A549 treated with CpdA at 1 μM for 4 hours (cell line): ENCODE measurements at places on chromosomes 1 and 21. TPM values are rescaled to one million over a fixed set of nuclear protein-coding genes. Genes with fewer than 3 reads are reported as not detected.

The CFAP141 gene
- not detected in 5 replicates for total RNA-seq

The ANXA9 gene
- 0.70 to 1.3 TPM (median 0.83 TPM) in 5 replicates for total RNA-seq

The ACTN2 gene
- 0.01 to 0.12 TPM in 2 of 5 replicates, not detected in the others for total RNA-seq

The C1orf105 gene
- 0.07 to 0.29 TPM (median 0.21 TPM) in 3 of 5 replicates, not detected in the others for total RNA-seq

The MSH4 gene
- 0.01 TPM in 1 of 5 replicates, not detected in the others for total RNA-seq

The KRTAP21-2 gene
- not detected in 5 replicates for total RNA-seq

The RNF186 gene
- total RNA-seq: not detected in 5 replicates

The PTGS2 gene
- 8.7 to 13.5 TPM (median 12.9 TPM) in 5 replicates for total RNA-seq

The KPNA6 gene
- 14.9 to 19.7 TPM (median 16.5 TPM) in 5 replicates for total RNA-seq

The IQGAP3 gene
- total RNA-seq: 13.6 to 17.9 TPM (median 15.8 TPM) in 5 replicates

The COL11A1 gene
- 1.6 to 4.4 TPM (median 2.8 TPM) in 5 replicates for total RNA-seq

The LCA5L gene
- total RNA-seq: 0.97 to 2.6 TPM (median 1.3 TPM) in 5 replicates

The HEYL gene
- 2.3 to 3.3 TPM (median 3.0 TPM) in 5 replicates for total RNA-seq
